ENCODE measurements at places on chromosomes 16 and 17.

- ATAC-seq, result no peak
These were observed 114.0 kb downstream of the CHD9 start for GRCh38 chr16:53168744-53169143.

- ATAC-seq, result no peak
These were observed 192.3 kb downstream of the SHISA9 start for GRCh38 chr16:13093661-13094060.

DNA sequence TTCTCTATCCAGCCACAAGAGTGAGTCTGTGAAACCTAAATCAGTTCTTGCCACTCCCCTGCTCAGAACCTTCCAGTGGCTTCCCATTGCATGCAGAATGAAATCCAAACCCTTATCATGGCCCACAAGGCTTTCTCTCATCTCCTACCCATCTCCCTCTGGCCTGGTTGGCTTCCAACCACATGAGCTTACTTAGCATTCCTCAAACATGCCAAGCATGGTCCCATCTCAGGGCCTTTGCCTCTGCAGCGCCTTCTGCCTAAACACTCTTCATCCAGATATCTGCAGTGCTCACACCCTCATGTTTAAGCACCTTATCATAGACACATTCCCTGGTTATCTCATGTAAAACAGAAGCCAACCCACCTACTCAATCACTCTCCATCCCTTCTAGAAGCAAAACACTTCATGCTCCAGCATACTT is 15.5 kb downstream of the TK2 start:
- ATAC-seq, result no peak

- no peak for ATAC-seq
These were observed 134.6 kb downstream of the CYB561 start for GRCh38 chr17:63311416-63311937.

- no peak for ATAC-seq
These were observed 43.4 kb upstream of the IRX6 start for GRCh38 chr16:55280587-55280986.

DNA sequence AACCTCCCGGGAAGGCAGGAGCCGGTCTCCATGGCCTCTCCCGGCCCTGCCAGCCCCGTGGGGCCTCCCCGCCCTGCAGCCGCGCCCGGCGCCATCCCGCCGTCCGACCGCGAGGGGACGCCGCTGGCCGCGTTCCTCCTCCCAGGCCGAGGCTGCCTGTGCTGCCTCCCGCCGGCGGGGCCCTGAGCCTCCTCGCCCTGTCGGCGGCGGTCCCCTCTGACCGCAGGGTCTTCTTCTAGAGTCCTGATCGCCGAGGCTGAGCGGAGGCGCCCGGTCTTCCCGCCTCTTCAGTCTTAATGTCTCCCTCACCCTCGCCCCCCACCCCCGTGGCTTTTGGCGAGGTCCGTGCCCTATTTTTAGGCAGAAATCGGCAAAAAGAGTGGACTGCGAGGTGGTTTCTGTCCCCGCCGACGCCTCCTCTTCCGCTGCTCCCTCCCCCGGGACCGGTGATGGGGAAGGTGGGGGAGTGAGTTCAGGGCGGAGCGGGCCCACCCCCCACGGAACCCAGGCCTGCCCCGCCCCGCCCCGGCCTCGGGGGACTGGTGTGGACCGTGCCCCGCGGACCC is 794 bp upstream of the CPNE7 start:
- no peak for ATAC-seq
